ENCODE measurements at places on chromosomes 2 and 18. TPM values are rescaled to one million over a fixed set of nuclear protein-coding genes. Genes with fewer than 3 reads are reported as not detected.

GRCh38 chr2:127575185-127575765 is 39.8 kb downstream of the MYO7B start:
- DNase-seq: no peak

- no peak for DNase-seq
These were observed 62.7 kb upstream of the ARL4C start for GRCh38 chr2:234559609-234560008.

Gene MALL
- 14.0 TPM for total RNA-seq

DNA sequence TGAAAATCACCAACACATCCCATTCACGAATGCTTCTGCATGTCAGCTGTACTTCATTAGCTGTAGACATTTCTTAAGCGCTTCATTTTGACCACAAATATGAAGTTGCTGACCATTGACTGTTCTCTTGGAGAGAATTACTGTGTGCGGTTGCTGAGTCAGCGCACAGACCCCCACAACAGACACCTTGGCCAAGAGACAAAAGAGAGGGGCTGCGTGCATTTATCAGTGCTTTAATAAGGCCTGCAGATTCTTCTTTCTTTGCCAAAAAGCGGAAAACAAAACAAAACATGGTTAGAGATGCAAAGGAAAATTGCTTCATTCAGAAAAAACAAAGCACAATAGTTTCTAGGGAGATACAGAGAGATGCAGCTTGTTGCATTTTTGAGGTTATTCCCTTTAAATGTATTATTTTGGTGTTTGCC is 174.7 kb downstream of the ACKR3 start:
- no peak for DNase-seq

GRCh38 chr2:7612969-7613368 is 695.8 kb downstream of the RNF144A start:
- no peak for DNase-seq

Gene CROCC2
- total RNA-seq: not detected

Measured in Right ventricle myocardium inferior (tissue), 1 donor.